ENCODE measurements at places on chromosomes 12 and 14. TPM values are rescaled to one million over a fixed set of nuclear protein-coding genes. Genes with fewer than 3 reads are reported as not detected.

GRCh38 chr12:125201940-125202339 lies 136.7 kb downstream of the AACS start:
- H3K27ac ChIP-seq = no peak overlapping the region
- H3K4me3 ChIP-seq = no peak overlapping the region
- H3K27me3 ChIP-seq = peaks cover 56% of the 10 kb centered on the region
- H3K36me3 ChIP-seq = no peaks in the 10 kb centered on the region
- DNase-seq = no peak

LRP1-AS gene
- not detected for total RNA-seq

C14orf132 gene
- total RNA-seq = 58.3 TPM

DNA sequence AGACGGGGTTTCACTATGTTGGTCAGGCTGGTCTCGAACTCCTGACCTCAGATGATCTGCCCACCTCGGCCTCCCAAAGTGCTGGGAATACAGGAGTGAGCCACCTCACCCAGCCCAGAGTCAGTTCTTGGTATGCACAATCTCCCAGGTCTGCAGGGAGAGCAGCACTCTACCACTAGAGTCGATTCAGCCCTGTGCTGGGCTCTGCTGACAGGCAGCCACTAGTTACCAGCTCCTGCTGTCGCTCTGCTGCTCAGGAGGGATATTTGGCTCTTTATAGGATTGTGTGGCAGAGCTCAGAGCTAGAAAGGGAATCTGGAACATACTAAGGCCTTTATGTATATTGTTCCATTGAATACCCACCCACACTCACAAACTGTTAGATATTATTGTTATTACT lies 44.3 kb downstream of the SPTB start:
- no peak overlapping the region for H3K4me3 ChIP-seq
- no peak overlapping the region for H3K27ac ChIP-seq

DNA sequence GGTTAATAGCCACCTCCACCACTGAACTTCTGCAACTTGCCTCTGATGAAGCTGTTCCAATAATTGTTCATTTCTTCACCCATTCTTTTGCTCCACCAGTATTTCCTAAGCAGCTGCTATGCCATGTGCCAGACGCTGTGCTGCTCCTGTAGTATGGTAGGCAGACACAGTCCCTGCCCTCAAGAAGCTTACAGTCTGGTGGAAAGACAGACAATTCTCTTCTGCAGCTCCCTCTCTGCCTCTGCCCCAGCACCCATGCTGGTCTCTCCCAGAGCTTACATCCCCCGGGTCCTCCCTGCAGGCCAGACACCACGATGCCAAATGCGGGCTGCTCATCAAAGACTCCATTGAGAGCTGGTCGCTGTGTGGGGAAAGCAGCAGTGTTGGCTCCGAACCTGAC lies 111.6 kb upstream of the ESRRB start:
- H3K4me1 ChIP-seq = peaks cover 11% of the 10 kb centered on the region
- H3K27ac ChIP-seq = no peak overlapping the region
- no peaks in the 10 kb centered on the region for H3K36me3 ChIP-seq
